COR-L47 (cell line): ENCODE measurements at places on chromosomes 6 and 20.

DNA sequence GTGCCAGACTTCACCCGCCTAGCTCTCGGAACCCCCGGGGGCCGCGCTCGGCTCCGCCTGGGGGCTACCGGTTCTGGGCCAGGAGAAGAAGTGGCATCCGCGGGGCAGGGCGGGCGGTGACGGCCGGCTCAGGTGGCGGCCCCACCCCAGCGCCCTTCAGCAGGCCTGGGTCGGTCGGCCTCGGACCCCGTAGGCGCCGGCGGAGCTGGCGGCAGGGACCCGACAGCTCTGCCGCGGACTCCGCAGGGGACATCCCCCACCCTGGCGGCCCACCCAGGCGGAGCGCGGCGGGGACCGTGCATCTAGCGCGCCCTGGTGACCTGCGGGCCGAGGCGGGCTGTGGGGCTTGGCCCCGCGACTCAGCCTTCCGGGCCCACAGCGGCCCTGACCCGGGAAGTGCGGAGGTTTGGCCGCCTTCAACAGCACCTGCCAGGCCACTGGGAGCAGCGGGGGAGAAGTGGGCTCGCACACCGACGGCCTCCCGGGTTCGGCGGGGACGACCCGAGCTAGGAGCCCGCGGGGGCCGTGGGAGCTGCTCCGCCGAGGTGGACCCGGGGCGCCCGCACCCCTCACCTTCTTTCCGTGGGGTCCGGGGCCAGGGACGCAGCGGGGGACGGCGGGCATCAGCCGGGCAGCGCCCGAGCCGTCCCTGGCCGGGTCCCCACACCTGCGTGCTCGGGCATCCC, 87.1 kb downstream of the TMEM242 start:
- DNase-seq: no peak

- no peak for DNase-seq
Observed at GRCh38 chr6:12174878-12175277, 115.3 kb upstream of the EDN1 start.

DNA sequence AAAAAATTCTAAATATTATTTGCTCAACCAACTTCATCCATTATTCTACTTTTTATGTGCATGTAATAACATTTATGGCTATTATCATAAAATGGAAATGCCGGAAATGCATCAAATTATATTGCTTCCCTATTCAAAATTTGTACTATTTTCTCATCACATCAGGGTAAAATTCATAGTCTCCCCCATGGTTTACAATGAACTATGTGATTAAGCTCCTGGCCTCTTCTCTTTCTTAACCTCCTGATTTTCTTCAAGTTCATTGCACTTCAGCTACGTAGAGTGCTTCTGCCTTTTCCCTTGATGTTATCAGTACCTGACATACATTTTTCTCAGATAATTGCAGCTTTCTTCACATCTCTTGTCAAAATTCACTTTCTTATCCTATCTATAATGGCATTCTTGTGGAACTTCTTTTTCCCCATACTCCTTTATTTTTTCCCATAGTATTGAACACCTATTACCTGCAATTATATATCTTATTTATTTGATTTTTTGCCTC, 699.1 kb upstream of the ADGRB3 start:
- DNase-seq: no peak

DNA sequence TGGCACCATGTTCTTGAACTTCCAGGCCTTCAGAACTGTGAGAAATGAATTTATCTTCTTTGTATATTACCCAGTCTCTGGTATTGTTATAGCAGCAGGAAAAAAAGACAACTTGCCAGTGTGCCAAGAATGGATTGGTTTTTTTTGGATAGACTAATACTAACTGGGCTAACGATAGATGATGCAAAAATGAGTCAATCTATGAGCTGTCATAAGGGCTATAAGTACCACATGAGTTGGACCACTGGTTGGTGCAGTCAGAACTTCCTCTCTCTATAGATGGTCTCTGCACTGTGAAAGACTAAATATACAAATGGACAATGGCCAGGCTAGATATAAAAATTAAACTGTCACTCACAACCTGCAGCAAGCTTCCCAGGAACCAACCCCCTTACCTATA, 87.6 kb upstream of the COL21A1 start:
- no peak for DNase-seq

GRCh38 chr20:7090811-7091210, 323.3 kb downstream of the BMP2 start:
- DNase-seq: no peak
